ENCODE measurements at places on chromosomes 4 and X. TPM values are rescaled to one million over a fixed set of nuclear protein-coding genes. Genes with fewer than 3 reads are reported as not detected.

Gene FAM9B
- not detected for total RNA-seq

Gene NSUN7
- 31.3 TPM for total RNA-seq

Gene LDOC1
- total RNA-seq: 12.4 TPM

Gene ATP8A1
- total RNA-seq: 28.7 TPM

Gene PDZD4
- 194 TPM for total RNA-seq

Gene LONRF3
- 0.10 TPM for total RNA-seq

Gene RBMX2
- total RNA-seq: 13.4 TPM

Gene LRBA
- 126 TPM for total RNA-seq

Gene SLC6A14
- total RNA-seq: not detected

Gene MUC7
- total RNA-seq: not detected

Gene CLDN34
- 0.19 TPM for total RNA-seq

Gene CFP
- 2.2 TPM for total RNA-seq

Gene NEXMIF
- total RNA-seq: 0.76 TPM

DNA sequence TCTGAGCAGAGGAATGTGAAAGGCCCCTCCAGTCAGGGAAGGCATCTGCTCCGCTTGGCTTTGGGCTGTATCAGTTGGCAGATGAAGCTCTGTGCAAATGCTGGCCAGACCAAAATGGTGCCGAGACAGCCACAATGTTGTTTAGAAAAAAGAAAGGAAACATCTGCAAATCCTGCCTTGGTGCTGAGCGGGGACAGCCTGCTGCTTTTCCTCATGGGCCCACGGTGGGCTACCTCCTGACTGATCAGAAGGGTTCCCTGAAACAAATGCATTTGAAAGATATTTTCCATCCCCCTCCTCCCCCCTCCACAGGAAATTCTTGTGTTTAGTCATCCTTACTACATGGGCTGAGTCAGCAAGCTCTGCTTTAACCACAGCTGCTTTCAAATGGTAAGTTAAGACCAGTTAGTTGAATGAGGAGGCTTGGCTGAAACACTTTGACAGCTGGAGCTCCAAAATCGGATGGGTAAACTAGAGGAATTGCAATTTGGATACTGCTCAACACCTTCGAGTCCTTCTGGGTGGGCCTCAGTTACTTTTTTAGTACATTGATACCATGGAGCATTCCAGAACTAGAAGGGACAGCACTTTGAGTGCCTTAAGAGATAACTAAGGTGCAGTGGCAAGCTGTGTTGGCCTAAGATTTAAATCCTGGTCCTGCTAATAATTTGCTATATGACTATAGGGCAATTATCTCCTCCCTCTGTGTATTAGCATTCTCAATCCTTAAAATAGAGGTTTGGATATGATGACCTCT lies 36.0 kb downstream of the PLAC1 start:
- H3K36me3 ChIP-seq: no peaks in the 10 kb centered on the region
- no peaks in the 10 kb centered on the region for H3K27me3 ChIP-seq
- peak; percentile 47 for DNase-seq
- H3K4me3 ChIP-seq: no peak overlapping the region
- H3K4me1 ChIP-seq: no peaks in the 10 kb centered on the region

- H3K27ac ChIP-seq: no peak overlapping the region
- peaks cover 7% of the 10 kb centered on the region for H3K27me3 ChIP-seq
- no peak for DNase-seq
- no peak overlapping the region for H3K4me3 ChIP-seq
- H3K36me3 ChIP-seq: no peaks in the 10 kb centered on the region
Measured at GRCh38 chrX:68848189-68848940, 19.5 kb downstream of the EFNB1 start.

- H3K4me3 ChIP-seq: peak within 1 kb of the TSS; percentile 72
- H3K27me3 ChIP-seq: no peaks in the 10 kb centered on the region
- H3K27ac ChIP-seq: peak within 1 kb of the TSS; percentile 41
- H3K36me3 ChIP-seq: no peaks in the 10 kb centered on the region
- DNase-seq: peak; percentile 90
Measured at GRCh38 chr4:92303621-92304027, at the start of gene GRID2. Gene GRID2, plus strand, starts transcription at chr4:92303966.

- DNase-seq: peak; percentile 42
- no peaks in the 10 kb centered on the region for H3K36me3 ChIP-seq
- H3K4me3 ChIP-seq: no peak overlapping the region
- no peaks in the 10 kb centered on the region for H3K4me1 ChIP-seq
Measured at GRCh38 chr4:118680808-118681207, 4.4 kb upstream of the METTL14 start.

GRCh38 chr4:146235654-146236177 lies 21.4 kb downstream of the REELD1 start:
- no peak overlapping the region for H3K4me3 ChIP-seq
- peaks cover 6% of the 10 kb centered on the region for H3K4me1 ChIP-seq
- H3K27ac ChIP-seq: no peak overlapping the region
- no peaks in the 10 kb centered on the region for H3K27me3 ChIP-seq

DNA sequence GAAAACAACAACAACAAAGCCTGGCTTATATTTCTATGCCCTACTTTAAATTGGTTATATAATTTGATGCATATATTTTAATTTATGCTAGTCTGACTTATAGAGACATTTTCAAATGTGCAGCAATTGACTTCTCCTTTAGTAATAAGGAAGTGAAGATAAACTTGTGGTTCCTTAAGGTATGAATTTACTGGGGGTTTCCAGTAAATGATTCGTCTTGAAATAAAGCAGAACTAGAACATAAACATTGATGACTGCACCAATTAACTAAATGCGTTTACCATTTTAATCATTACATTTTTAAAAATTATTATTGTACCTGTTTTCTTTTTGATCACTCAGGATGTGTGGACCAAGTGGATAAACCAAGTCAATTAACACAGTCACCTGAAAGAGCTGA lies 99.6 kb upstream of the CCSER1 start:
- no peaks in the 10 kb centered on the region for H3K27me3 ChIP-seq
- peaks cover 6% of the 10 kb centered on the region for H3K4me1 ChIP-seq
- DNase-seq: no peak

DNA sequence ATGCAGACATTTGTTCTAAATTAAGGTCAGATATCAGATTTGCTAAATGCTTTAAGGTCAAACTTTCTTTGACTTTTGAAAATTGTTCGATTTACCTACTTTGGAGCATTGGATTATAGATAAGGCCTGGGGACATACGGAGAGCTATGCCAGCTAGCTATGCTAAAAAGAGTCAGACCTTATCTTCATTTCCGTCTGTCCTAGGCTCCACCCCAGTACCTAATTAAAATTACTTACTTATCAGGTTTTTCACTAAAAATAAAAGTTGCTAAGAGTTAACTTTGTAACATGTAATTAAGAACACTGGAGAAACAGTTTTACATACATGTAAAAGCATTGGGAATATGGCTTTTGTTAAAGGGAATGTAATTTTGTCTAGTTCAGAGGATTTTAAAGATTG lies 7.1 kb upstream of the TMEM35A start:
- no peaks in the 10 kb centered on the region for H3K4me1 ChIP-seq
- no peaks in the 10 kb centered on the region for H3K27me3 ChIP-seq
- no peak for DNase-seq
- H3K36me3 ChIP-seq: no peaks in the 10 kb centered on the region
- H3K27ac ChIP-seq: no peak overlapping the region
- H3K4me3 ChIP-seq: no peak overlapping the region

- no peaks in the 10 kb centered on the region for H3K4me1 ChIP-seq
- no peaks in the 10 kb centered on the region for H3K36me3 ChIP-seq
- no peak overlapping the region for H3K27ac ChIP-seq
- H3K4me3 ChIP-seq: no peak overlapping the region
Measured at GRCh38 chr4:150136481-150136880, 58.2 kb downstream of the DCLK2 start.

- H3K36me3 ChIP-seq: no peaks in the 10 kb centered on the region
- no peak overlapping the region for H3K27ac ChIP-seq
- H3K4me3 ChIP-seq: peak overlapping the region; percentile 46
Measured at GRCh38 chrX:36986231-36986630, 21.9 kb upstream of the FAM47C start.

- H3K36me3 ChIP-seq: no peaks in the 10 kb centered on the region
- no peak overlapping the region for H3K27ac ChIP-seq
- no peaks in the 10 kb centered on the region for H3K4me1 ChIP-seq
- H3K4me3 ChIP-seq: no peak overlapping the region
- DNase-seq: no peak
Measured at GRCh38 chrX:17842769-17843525, 18.2 kb downstream of the RAI2 start.

- H3K4me1 ChIP-seq: no peaks in the 10 kb centered on the region
- no peaks in the 10 kb centered on the region for H3K36me3 ChIP-seq
- no peak overlapping the region for H3K4me3 ChIP-seq
- no peaks in the 10 kb centered on the region for H3K27me3 ChIP-seq
- H3K27ac ChIP-seq: no peak overlapping the region
Measured at GRCh38 chr4:119833611-119834010, 205.0 kb upstream of the PDE5A start.

DNA sequence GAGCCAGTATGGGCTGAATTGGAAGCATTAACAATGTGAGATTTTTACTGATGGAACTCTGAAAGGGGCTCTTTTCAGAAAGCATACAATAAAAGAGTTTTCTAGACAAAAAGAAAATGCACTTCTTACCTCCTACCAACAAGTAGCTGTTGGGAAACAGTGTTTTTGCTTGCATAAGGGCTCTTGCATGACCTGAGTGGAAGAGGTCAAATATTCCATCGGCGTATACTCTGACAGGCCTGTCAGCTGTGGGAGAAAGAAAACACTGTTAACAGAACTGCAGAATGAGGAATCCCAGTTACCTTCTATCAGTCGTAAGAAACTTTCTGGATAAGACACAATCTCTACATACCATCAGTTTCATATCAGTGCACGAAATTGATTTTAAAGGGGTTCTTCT lies 39.5 kb downstream of the PCYT1B start:
- H3K36me3 ChIP-seq: no peaks in the 10 kb centered on the region
- no peak overlapping the region for H3K4me3 ChIP-seq
- H3K27me3 ChIP-seq: no peaks in the 10 kb centered on the region
- H3K4me1 ChIP-seq: no peaks in the 10 kb centered on the region
- H3K27ac ChIP-seq: no peak overlapping the region
- DNase-seq: no peak

- no peak for DNase-seq
- H3K27ac ChIP-seq: no peak overlapping the region
Measured at GRCh38 chrX:72041176-72041575, 90.5 kb downstream of the RTL5 start.

GRCh38 chr4:7427361-7427760 lies 7.4 kb downstream of the PSAPL1 start:
- no peaks in the 10 kb centered on the region for H3K36me3 ChIP-seq
- peaks cover 24% of the 10 kb centered on the region for H3K4me1 ChIP-seq
- H3K4me3 ChIP-seq: no peak overlapping the region
- H3K27me3 ChIP-seq: no peaks in the 10 kb centered on the region

- DNase-seq: no peak
- H3K4me1 ChIP-seq: peaks cover 30% of the 10 kb centered on the region
- H3K27ac ChIP-seq: peak overlapping the region; percentile 80
- 0 out of 2 replicates have a peak overlapping the region, but pooled peaks have one; percentile 16 for H3K4me3 ChIP-seq
- H3K36me3 ChIP-seq: no peaks in the 10 kb centered on the region
- H3K27me3 ChIP-seq: no peaks in the 10 kb centered on the region
Measured at GRCh38 chr4:41169256-41169800, 45.0 kb downstream of the APBB2 start.

GRCh38 chrX:153687121-153688039 lies at the start of gene SLC6A8:
Gene SLC6A8, plus strand, starts transcription at chrX:153687926. Its CDS starts 649 bp downstream, at chrX:153688575.
- peak; percentile 60 for DNase-seq
- H3K36me3 ChIP-seq: no peaks in the 10 kb centered on the region
- H3K27ac ChIP-seq: no peak within 1 kb of the TSS
- peaks cover 3% of the 10 kb centered on the region for H3K4me1 ChIP-seq
- peak within 1 kb of the TSS; percentile 49 for H3K4me3 ChIP-seq

DNA sequence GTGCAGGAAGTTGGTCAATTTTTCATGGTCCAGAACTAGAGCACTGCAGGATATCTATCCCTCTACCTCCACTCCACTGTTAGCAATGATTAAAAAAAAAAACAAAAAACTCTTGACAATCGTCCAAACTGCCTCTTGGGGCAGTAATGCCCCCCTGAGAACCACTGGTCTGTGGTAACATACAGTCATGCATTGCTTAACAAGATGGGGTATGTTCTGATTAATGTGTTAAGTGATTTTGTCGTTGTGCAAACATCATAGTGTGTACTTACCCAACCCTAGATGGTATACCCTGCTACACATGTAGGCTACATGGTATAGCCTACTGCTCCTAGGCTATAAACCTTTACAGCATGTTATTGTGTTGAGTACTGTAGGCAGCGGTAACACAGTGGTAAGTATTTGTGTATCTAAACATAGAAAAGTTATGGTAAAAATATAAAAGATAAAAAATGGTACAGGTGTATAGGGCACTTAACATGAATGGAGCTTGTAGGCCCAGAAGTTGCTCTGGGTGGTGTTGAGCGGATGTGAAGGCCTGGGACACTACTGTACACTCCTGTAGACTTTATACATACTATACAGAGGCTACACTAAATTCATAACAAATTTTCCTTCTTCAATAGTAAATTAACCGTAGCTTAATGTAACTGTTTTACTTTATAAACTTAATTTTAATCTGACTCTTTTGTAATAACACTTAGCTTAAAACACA lies 34.1 kb downstream of the ART3 start:
- peak; percentile 46 for DNase-seq
- H3K36me3 ChIP-seq: no peaks in the 10 kb centered on the region
- no peak overlapping the region for H3K27ac ChIP-seq
- peaks cover 30% of the 10 kb centered on the region for H3K27me3 ChIP-seq

DNA sequence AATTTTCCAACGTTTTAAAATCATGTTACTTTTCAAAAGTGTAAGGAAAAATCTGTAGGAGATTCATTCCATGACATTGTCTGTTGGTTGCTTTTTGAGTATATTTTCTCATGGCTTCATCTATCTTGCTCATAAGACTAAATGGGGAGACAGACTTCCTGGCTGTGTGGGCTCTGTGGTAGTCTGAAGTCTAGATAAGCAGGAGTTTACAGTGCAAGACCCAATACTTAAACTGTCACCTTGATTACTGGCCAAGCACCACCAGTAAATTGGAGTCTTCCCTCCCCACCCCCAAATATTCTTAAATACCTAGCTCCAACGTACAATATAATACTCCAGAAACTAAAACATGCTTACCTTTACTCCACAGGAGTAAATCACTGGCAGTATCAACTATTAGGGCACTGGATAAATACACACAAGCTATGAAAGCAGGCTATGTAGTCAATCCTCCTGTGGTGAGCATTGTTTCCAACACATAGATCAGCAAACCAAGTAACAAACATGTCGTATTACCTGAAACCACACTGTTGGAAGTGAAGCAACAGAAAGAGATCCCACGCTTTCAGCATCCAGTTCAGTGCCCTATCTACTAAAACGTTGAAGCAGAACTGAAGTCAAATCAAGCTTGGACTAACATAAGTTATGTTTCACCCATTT lies 6.2 kb downstream of the HNRNPD start:
- H3K4me3 ChIP-seq: peak overlapping the region; percentile 15
- no peak overlapping the region for H3K27ac ChIP-seq
- no peak for DNase-seq
- H3K27me3 ChIP-seq: no peaks in the 10 kb centered on the region
- peaks cover 29% of the 10 kb centered on the region for H3K36me3 ChIP-seq
- peaks cover 38% of the 10 kb centered on the region for H3K4me1 ChIP-seq

GRCh38 chr4:156193106-156193505 lies 239.4 kb upstream of the CTSO start:
- no peaks in the 10 kb centered on the region for H3K4me1 ChIP-seq
- no peak overlapping the region for H3K4me3 ChIP-seq
- DNase-seq: peak; percentile 6
- no peaks in the 10 kb centered on the region for H3K27me3 ChIP-seq
- no peak overlapping the region for H3K27ac ChIP-seq

- H3K27me3 ChIP-seq: no peaks in the 10 kb centered on the region
- no peak for DNase-seq
- H3K27ac ChIP-seq: no peak overlapping the region
- no peak overlapping the region for H3K4me3 ChIP-seq
Measured at GRCh38 chrX:48058621-48059295, 12.7 kb downstream of the ZNF630 start.
